ENCODE measurements at places on chromosomes 4 and X. TPM values are rescaled to one million over a fixed set of nuclear protein-coding genes. Genes with fewer than 3 reads are reported as not detected.

DNA sequence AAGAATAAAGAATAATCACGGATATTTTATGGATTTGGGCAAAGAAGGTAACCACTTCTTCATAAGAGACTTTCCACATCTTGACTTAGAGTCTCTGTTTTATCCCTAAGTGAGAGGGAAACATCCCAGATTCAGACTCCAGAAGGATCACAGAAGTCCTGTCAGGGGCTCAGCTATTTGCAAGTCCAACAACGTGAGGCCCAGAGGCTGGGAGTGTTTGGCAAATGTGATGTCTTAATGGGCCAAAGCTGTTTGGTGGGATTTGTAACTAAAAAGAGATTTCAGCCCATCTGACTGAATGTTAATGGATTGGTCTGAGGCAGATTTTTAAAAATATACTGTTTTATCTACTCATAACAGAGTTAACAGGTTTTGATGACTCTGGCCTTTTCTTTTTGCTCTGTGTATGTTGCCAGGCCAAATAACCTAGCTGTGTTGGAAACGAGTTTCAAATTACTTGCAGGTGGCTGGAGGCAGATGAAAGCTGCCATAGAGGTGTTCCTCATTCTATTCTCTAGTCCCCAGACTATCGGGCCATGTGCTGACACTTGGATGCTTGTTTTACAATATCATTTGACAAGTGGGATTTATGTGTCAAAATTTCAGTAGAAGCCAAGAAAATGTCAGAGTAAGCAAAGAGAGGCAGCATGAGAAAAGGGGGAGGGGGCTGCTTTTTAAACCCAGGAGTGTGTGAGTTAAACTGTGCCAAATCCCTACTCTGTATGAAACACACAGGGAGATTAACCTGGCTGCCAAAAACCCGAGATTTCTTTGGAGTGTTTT lies 330.9 kb downstream of the DCHS2 start:
- DNase-seq: no peak

DNA sequence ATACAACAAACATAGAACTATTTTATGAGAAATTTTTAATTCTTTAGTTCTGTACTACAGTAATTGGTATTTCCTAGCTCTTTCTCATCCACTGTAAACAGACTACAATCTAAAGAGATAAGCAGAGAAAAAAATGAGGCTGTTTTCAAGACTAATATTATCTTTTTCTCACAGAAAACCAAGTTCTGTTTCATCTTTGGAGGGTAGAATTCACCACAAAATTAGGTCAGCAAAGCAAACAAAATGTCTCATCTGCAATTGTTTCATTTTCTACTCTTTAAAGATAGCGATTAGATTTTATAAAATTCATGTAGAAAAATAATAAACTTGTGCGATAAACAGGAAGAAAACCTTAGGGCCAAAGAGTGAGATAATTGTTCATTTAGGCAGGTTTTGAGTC lies 10.8 kb downstream of the APOO start:
- peak; percentile 21 for DNase-seq

DNA sequence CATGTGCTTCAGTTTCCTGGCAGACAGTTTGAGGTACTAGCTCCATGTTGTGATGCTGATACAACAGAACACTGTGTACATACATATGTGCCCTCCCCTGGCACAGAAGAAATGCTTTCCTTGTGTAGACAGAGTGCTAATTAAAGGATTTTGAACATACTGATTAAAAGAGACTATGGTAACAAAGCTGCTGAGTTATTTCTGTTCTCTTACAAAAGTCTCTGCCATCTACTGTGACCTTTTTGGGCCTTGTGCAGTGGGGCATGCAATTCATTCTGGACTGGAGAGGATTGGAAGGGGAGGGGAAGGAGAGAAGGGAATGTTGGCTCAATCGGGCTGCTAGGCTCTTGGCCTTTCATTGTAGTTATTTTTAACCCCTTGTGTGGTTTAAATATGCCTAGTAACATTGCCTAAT lies 6.0 kb downstream of the PDLIM5 start:
- peak; percentile 68 for DNase-seq

GRCh38 chr4:15361529-15361928 lies 66.3 kb upstream of the C1QTNF7 start:
- DNase-seq: no peak

GRCh38 chr4:2007804-2008670 lies 737 bp downstream of the NELFA start:
- no peak for DNase-seq

DNA sequence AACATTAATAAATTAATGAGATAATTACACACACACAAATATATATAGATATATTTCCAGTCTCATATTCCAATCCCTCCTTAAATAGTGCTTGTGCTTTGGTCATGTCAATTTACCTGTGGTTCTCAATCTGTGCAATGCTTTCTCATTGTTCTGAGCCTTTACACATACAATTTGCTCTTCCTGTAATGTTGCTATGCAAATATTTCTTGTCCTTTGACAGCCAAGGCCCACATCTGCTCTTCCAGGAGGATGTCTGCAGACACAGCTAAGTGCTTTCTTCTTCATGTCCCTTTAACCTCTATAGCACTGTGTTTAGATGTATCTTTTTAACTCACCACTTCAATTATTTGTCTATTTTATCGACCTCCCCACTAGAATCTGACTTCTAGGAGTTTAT lies 67.3 kb upstream of the RAPGEF2 start:
- no peak for DNase-seq

GRCh38 chr4:123817025-123817688 lies 420.6 kb downstream of the SPRY1 start:
- no peak for DNase-seq

DNA sequence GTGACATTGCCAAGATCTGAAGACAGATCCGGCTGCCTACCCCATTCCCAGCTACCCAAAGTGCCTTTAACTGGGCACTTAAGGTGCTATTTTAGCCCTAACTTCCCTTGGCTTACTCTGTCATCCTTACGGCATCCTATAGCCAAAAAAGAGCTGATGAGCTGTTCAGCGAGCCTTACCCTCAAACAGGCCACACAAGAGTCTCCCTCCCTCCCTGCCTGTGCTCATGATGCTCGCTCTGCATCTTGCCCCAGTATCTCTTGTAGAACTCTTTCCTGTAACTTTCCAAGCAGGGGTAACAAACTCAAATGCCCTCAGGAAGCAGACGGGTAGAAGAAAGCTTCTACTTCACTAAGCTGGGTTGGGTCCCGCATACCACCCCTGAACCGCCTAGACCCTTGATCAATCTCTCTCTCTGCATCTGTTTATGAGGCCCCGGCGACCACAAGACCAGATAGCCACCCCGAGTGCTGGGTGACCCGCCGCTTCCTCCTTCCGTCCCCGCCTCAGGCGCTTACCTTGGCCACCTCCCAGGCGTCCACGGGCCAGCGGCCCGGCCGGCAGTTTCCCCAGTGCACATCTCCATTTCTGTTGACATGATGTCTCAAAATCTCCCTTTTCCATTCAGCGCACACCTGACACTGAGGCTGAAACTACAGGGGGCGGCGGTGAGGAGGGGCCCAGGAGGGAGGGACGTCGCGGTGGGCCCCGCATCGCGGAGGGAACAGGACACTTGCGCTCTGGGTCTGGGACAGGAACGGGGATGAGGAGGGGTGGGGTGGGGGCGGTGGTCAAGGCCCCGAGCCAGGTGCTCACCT lies 663 bp downstream of the CXorf38 start:
- DNase-seq: peak; percentile 62

GRCh38 chr4:72218953-72219352 lies 187.2 kb downstream of the NPFFR2 start:
- DNase-seq: no peak

DNA sequence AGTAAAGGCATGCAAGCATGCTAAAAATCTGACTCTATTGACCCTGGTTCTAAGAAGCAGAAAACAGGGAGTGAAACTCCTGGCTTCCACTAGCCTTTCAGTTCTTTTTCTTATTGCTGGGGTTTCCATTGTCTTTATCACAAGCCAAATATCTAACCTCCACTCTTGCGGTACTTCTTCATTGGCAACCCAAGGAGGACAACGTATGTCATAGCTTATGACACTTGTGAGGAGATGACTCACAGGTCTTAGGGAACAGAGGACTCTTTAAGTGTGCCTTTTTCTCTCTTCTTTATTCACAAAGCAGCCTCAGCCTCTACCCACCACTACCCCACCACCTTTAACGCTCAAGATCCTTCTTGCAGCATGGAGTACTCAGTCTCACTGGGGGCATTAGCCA lies 124.2 kb downstream of the GUCY2F start:
- no peak for DNase-seq

- no peak for DNase-seq
Observed at GRCh38 chr4:25213347-25213979, 20.4 kb upstream of the PI4K2B start.

DNA sequence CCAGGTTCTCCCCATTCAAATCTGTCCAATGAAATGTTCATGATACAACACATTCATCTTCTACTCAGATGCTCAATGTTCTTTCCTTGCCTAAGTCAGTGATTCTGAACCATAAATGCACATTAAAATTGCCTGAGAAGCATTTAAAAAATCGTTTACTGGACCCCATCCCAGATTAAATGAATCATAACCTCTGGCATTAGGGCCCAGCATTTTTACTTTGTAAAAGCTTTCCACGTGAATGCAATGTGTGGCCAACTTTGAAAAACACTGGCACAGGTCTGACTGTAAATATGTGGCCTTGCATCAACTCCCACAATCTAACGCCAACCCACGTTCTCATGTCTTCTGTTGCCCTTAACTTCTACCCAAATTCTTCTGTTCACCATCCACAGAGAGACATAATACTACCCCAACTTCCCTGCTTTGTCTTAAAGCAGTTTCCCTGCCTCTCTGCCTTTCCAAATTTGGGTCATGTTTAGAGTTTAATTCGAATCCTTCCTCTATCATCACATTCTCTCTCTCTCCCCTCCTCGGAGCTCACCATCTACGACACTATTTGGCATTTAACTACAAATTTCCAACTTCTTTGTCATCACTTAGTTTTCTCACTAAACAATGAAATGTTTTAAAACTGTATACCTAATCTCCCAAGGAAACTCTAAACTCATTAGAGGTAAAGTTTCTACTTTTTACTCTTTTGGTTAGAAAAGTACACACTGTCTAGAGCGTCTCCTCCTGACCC lies 78.7 kb downstream of the PRKG2 start:
- peak; percentile 83 for DNase-seq

- DNase-seq: peak; percentile 61
Observed at GRCh38 chrX:103607364-103608305, at the start of gene TCEAL3. Gene TCEAL3, plus strand, starts transcription at chrX:103607963. Its CDS starts 1,102 bp downstream, at chrX:103609065.

DNA sequence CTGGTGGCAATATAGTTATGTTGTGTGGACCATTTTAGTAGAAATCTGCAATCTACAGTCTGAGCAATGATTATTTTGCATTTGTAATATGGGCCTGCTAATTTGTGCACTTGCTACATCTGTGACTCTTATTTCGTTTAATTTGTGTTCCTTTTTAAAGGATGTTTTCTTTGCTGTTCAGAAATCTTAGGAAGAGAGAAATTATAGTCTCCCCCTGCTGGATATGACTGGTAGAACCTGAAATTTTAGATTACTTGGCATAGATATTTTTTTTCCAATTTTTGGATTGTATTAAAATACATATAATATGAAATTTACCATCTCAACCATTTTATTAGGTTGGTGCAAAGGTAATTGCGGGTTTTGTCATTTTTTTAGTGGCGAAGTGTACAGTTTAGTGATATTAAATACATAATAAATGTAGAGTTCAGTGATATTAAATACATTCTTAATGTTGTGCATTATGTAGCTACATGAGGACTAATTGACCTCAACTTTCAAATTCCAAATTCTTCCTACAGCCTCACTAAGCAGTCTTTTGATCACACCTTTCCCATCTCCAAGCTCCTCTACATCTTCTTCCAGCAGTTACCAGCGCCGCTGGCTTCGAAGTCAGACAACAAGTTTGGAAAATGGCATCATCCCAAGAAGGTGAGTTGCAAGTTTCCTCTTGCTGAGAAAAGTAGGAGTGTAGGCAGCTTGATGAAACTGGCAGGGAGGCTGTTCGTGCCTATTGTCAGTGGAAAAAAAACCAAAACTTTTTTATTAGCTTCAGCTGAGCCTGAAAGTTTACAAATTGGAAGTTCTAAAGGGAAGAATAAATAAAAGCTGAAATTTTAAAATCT lies 82.2 kb downstream of the FNIP2 start:
- DNase-seq: peak; percentile 19

DNA sequence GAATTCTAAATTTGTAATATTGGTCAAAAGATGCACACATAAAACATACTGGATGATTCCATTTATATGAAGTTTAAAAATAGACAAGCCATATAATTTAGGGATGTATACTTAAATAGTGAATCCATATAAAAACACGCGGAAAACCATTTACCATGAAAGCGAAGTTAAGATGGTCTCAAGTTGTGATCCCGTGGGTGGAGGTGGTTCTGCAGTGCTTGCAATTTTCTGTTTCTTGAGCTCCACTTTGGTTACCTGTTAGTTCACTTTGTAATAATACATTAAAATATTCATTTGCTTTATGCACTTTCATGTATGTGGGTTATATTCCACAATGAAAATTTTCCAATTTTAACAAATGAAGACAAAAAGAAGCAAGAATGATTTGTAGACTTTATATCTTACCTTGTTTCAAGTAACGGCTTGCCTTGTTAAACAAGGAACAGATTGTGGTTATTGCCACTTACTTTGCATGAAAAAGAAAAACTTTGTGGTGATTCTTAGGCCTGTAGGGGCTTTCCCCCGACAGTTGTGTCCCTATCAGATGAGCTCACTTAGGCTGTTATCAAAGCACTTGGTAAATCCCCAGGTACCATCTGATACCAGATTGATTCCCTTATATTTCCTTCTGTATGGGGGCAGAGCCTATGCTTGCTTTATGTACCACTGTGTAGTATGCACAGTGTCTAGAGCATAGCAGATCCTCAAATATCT lies 12.2 kb downstream of the UCP1 start:
- DNase-seq: no peak

GRCh38 chr4:113971706-113972360 lies 7.6 kb downstream of the ARSJ start:
- peak; percentile 59 for DNase-seq

DNA sequence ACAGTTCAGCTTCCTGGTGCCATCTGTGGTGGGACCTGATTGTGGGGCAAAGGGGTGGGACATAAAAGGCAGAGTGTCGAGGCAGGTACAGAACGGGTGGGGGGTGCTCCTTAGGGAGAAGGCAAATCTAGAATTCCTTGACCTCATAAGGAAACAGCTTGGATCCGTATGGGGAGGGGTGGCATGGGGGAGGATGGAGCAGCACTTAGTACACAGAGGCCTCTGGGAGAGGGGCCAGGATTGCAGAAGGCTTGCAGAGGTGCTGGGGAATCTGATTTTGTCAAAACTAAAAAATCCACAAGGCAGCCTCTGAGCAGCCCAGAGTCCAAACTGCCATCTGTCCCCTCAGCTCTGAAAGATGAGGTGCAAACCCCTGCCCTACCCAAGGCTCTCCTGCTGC lies 2.3 kb upstream of the EMD start:
- DNase-seq: no peak

- no peak for DNase-seq
Observed at GRCh38 chr4:78557841-78558240, 6.3 kb downstream of the ANXA3 start.

GRCh38 chrX:135543172-135543571 lies 22.7 kb downstream of the INTS6L start:
- DNase-seq: no peak

- no peak for DNase-seq
Observed at GRCh38 chr4:20570981-20571715, 129.1 kb upstream of the PACRGL start.

GRCh38 chrX:37608156-37608555 lies 36.7 kb downstream of the LANCL3 start:
- no peak for DNase-seq

The SLC26A1 gene
- not detected for total RNA-seq

The ADH1A gene
- not detected for total RNA-seq

The FAM241A gene
- not detected for total RNA-seq

The STAG2 gene
- 114 TPM for total RNA-seq

The KIF4A gene
- total RNA-seq: 42.8 TPM

The LEF1 gene
- 13.1 TPM for total RNA-seq

The GYG2 gene
- total RNA-seq: 5.2 TPM

Measured in M059J (cell line).